ENCODE measurements at places on chromosomes 5 and 9. TPM values are rescaled to one million over a fixed set of nuclear protein-coding genes. Genes with fewer than 3 reads are reported as not detected.

The MEF2C gene
- 88.1 TPM for total RNA-seq

The CD14 gene
- not detected for total RNA-seq

The TRPM3 gene
- total RNA-seq, result 0.48 TPM

The ELAVL2 gene
- 1.8 TPM for total RNA-seq

Measured in vein endothelial cell (primary cell).